ENCODE measurements at places on chromosomes 12 and 14.
A peak's percentile ranks its signal among the peaks of the same experiment; 100 is the strongest.

DNA sequence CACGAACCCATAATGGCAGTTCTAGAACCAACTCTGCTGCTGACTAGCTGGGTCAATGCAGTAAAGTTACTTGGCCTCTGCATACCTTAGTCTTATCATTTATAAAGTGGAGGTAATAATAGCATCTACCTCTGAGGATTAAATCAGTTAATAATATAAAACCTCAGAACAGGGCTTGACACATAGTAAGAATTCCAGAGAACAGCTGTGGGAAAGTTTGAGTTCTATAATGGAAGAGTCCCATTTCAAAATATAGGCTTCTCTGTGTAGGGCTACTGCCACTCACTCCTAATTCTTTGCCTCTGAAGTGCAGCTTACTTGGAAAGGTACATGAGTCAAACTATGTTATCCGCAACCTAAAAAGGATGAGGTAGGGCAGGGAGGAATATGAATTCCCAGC lies 269.2 kb upstream of the PRKD1 start:
- DNase-seq, result no peak

- DNase-seq, result no peak
These were observed 11.1 kb downstream of the KLHL33 start for GRCh38 chr14:20424851-20425250.

GRCh38 chr12:11660624-11661023 lies 11.2 kb downstream of the ETV6 start:
- no peak for DNase-seq

- DNase-seq, result no peak
These were observed 16.5 kb upstream of the TPCN1 start for GRCh38 chr12:113204804-113205203.

- DNase-seq, result no peak
These were observed 81.2 kb downstream of the COX16 start for GRCh38 chr14:70278281-70278680.

- DNase-seq, result no peak
These were observed 29.6 kb downstream of the CRADD start for GRCh38 chr12:93706824-93707223.

- peak; percentile 39 for DNase-seq
These were observed 527.2 kb downstream of the NRXN3 start for GRCh38 chr14:78697341-78697740.

DNA sequence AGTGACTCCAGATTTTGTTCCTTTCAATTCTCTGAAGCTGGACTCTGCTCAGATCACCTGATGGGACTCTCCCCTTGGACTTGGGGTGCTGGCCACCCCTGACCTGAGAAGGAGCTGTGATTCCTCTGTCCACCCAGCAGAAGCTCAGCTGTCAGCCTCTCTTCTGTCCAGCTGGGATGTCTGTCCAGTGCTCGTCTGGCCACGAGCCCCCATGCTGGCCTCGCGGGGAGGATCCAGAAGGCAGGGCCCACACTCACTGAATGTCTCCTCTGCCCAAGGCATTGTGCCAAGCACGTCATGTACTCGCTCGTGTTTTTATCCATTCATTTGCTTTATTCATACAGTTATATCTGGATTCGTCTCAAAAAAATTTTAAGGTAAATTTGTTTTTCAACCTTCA lies 14.2 kb upstream of the SLC24A4 start:
- no peak for DNase-seq

- DNase-seq, result no peak
These were observed 91.1 kb upstream of the SLC38A4 start for GRCh38 chr12:46916796-46917419.

- DNase-seq, result no peak
These were observed 488.3 kb upstream of the SYT1 start for GRCh38 chr12:78376257-78376656.

DNA sequence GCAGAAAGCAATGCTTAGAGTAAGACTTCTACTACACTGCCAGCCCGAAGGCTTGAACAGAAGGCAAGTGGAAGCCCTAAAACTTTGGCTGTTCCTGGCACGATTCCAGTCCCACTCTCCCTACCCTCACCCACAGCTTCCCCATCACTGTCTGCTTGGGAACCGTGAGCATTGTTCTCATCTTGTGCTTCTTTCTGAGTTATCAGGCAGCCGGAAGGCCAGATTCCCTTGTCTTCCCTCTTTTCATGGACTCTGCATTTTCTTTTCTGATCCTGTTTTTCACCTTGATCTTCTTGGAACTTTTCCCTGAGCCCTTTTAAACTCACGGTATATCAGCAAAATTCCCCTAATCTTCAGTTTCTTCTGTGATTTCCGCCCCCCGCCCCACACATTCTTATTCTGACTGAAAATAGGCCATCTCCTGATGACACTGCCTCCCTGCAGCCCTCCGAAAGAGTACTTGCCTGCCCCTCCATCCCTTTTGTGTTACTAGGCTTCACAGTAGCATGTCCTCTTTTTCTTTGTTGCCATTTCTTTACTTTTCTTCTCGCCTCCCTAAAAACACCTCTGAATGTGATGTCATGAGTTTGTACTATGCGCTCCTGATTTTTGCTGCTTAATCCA lies 29.9 kb downstream of the RCOR1 start:
- DNase-seq, result no peak

- peak; percentile 31 for DNase-seq
These were observed 1.2 kb upstream of the COX14 start for GRCh38 chr12:50110762-50111351.
